Dermis blood vessel endothelial cell (primary cell): ENCODE measurements at places on chromosomes 16 and 17. TPM values are rescaled to one million over a fixed set of nuclear protein-coding genes. Genes with fewer than 3 reads are reported as not detected.

The PIMREG gene
- 7.8 and 62.4 TPM in 2 replicates for total RNA-seq

The CRYBA1 gene
- not detected in 2 replicates for total RNA-seq

The KRTAP16-1 gene
- 0.05 TPM in 1 of 2 replicates, not detected in the other for total RNA-seq

The DRC3 gene
- 1.5 and 2.5 TPM in 2 replicates for total RNA-seq

The GSG1L gene
- total RNA-seq = not detected in 2 replicates

The TMEM88 gene
- total RNA-seq = 50.9 and 111 TPM in 2 replicates

The CCDC154 gene
- 0.09 and 0.34 TPM in 2 replicates for total RNA-seq

The MYO1D gene
- total RNA-seq = 48.8 and 64.4 TPM in 2 replicates

- no peak for DNase-seq
These were observed 9.7 kb upstream of the PRSS22 start for GRCh38 chr16:2867661-2867986.

GRCh38 chr16:74045513-74045912 is 251.1 kb upstream of the PSMD7 start:
- no peak for DNase-seq

GRCh38 chr17:63993368-63993985 is 4.7 kb upstream of the PRR29 start:
- no peak for DNase-seq

DNA sequence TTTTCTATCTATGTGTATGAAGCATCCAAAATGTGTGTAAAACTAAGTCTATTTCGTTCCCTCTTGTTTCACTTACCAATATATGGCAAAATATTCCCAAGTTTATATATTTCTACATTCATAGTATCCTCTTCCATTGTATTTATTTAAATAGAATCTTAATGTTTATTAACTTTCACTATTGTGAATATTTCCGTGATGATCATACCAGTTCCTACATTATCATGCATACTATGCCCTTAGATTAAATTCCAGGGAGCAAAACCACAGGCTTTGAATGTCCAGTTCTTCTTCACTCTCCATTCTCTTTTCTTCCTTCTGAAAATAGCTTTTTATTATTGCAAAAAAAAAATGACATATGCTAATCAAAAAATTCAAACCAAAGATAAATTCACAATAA is 4.0 kb downstream of the MAP2K6 start:
- no peak for DNase-seq

DNA sequence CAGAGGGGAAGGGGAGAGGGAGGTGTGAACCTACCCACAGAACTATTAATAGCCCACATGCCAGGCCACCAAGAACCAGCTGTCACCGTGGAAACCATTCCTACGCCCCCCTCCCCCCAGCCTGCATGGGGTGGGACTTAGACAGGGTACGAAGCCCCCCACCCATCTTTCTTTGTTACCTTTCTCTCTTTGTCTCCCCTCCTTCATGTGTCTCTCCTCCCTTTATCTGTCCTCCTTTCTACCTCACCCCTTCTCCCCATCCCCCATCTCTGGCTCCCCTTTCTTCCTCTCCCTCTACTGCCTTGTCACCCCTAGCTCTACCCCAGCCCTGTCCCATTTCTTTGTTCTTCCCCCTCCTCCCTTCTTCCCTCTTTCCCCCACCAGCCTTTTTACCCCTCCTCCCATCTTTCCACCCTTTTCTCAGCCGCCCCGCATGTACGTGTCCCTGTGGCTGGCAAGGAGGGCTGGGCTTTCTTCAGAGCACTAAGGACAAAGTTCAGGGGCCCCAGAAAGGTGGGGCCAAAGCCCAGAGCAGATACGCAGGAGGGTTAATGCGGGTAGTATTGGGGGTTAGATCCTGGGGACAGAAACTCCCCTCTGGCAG is 8.0 kb downstream of the THRA start:
- no peak for DNase-seq

DNA sequence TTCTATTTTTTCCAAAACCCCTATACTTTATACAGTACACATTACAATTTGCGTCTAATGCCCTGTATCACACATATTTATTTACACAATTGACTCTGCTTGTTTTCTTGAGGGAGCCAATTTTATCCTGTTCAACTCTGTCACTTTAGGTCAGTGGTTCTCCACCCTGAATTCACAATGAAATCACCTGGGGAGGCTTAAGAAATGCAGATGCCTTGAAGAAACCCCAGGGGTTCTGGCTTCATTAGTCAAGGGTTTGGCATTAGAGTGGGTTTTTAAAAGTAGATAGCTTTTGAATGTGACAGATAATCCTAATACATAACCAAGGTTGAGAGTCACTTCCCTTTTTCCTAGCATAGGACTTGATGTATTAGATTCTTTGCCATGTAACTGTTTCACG is 398.6 kb upstream of the ERCC4 start:
- no peak for DNase-seq

- peak; percentile 85 for DNase-seq
These were observed 1.0 kb downstream of the WSB1 start for GRCh38 chr17:27294689-27295630.

DNA sequence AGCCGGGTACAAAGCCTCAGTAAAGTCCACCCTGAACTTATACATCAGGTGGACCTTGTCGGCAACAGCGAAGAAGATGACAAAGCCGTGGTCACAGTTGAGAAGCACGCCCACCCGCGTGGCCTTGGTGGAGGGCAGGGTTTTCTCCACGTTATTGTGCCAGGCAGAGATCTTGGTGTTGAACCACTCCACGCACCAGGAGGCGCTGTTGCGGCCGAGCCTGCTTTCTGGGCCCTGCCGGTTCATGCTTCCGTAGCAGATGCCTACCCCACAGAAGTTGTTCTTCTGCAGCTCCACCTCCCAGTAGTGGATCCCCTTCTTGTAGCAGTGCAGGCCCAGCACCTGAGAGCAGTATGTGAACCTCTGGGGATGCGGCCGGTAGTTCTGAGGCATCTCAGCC is 22.1 kb downstream of the TRIM25 start:
- DNase-seq = peak; percentile 60

DNA sequence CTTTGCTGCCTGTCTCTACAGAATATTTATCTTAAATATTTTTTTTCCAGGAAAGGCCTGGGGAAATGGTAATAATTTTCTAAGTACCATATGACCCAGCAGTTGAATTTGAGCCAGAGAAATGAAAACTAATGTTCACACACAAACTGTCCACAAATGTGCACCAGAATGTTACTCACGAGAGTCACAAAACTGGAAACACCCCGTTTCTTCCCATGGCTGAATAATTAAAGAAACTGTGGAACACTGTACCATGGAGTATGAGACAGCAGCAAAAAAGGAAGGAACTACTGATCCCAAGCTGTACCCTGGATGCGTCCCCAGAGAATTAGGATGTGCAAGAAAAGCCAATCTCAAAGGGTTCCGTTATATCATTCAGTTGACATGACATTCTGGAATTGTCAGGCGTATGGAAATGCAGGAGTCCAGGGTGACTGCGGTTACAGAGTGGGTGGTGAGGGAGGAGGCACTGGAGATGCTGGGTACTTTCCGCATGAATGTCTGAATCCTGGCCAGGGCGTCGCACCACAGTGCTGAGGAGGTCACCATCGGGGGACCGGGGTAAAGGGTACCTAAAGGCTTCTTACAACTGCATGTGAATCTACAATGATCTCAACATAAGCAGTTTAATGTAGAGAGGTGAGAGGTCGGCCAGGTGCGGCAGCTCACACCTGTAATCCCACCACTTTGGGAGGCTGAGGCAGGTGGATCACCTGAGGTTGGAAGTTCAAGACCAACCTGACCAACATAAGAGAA is 34.5 kb downstream of the USP22 start:
- no peak for DNase-seq

DNA sequence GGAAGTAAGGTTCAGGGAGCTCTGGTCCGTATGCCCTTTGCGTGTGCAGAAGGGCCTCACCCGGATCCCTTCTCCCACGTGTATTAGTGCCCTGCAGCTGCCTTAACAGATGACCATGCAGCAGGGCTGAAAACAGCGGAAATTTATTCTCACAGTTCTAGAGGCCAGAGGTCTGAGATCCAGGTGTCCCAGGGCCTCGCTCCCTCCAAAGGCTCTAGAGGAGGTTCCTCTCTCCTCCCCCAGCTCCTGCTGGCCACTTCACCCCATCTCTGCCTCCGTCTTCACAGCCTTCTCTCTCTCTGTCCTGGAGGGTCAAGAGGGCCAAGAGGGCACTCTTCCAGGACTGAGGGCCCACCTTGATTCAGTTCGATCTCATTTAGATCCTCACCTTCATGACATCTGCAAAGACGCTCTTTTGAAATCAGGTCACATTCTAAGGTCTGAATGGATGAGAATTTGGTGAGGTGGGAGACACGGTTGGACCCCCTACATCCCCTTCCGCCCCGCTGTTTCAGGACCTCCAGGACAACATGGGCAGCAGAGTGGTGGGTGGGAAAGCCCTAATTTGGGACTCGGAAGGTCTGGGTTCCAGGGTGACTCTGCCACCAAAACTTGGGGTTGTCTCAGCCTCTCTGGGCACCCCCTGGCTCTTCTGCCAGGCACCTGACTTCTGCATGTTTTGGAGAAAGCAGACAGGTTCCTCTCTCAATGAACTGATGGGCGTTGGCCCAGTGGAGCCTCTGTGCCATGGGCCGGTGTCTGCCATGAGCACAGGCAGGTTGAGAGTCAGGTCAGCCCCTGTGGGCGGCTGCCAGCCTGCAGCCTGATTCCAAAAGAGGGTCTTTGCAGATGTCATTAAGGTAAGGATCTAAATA is 361.2 kb downstream of the SEC14L1 start:
- no peak for DNase-seq

DNA sequence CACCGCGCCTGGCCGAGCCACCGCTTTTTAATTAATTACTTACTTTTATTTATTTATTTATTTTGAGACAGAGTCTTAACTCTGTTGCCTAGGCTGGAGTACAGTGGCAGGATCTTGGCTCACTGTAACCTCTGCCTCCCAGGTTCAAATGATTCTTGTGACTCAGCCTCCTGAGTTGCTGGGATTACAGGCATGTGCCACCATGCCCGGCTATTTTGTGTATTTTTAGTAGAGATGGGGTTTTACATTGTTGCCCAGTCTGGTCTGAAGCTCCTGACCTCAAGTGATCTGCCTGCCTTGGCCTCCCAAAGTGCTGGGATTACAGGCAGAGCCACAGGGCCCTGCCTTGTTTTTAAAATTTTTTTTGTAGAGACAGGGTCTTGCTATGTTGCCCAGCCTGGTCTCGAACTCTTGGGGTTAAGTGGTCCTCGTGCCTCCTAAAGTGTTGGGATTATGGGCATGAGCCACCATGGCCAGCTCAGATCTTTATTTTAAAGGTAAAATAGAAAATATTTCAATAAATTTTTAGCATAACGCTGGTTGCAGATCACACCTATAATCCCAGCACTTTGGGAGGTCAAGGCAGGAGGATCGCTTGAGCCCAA is 18.3 kb upstream of the NUDT16L1 start:
- no peak for DNase-seq

DNA sequence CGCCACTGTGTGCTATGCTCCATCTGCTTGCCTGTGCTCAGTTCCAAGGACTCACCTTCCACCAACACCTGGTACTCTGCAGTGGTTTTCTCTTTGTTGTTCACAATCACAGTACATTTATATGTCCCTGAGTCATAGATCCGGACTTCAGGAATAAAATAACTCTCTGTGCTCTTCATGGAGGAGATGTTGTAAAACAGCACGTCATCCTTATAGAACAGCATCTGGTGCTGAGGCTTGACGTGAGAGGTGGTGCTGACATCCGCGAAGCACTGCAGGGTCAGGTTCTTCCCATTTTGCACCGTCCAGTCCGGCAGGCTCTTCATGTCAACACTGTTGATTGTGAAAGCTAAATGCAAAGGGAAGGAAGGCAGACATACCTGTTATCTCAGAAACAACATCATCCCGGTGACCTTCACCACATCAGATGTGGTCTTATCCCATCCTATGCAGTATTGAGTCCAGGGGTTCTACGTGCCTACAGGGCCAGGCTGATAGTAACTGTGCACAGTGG is 12.8 kb downstream of the PECAM1 start:
- DNase-seq = peak; percentile 86

DNA sequence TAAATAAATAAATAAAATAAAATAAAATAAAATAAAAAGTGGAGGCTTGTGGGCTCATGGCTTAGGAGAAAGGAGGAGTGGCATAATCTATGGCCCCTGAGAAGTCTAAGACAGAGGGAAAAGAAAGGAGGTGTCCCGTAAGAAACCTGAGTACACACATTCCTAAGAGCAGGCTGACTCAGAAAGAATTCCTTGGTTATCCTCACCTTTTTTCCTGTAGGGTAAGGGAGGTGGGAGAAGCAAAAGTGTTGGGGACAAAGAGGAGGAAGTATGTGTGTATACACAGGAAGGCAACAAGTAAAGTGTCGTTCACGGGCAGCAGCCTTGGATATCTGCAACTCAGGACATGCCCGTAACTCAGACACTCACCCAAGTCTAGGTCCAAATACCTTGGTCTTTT is 29.3 kb downstream of the MARF1 start:
- DNase-seq = no peak

DNA sequence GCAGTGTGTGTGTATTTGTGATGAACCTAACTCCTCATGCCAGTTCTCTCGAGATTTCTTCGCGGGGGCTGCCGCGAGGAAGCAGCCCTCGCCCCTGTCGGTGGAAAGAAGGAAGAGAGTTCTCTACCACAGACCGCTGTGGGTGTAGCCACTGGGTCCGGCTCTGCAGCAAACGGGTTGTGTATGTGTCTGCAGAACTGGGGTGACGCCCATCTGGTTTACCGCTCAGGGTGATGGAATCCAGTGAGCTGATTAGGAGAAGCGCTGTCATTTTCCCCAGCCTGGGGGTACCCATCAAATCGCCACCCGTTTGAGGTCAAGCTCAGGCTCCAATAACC is 7.7 kb downstream of the CORO6 start:
- DNase-seq = no peak

DNA sequence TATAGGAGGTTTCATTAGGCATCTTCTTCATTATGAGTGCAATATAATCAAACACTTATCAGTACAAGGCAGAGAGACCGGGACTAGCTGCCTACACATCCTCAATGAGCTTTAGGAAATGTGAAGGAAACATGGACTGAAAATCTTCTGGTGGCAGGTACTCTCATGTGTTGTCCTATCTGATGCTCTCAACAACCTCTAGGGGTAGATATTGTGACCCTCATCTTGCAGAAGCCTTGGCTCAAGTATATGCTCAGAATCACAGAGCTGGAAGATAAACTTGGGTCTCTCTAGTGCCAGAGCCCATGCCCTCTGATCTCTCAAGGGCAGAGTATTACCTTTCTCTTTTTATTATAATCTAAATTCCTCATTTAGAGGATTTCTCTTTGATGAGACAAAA is 181.6 kb upstream of the C17orf78 start:
- no peak for DNase-seq

DNA sequence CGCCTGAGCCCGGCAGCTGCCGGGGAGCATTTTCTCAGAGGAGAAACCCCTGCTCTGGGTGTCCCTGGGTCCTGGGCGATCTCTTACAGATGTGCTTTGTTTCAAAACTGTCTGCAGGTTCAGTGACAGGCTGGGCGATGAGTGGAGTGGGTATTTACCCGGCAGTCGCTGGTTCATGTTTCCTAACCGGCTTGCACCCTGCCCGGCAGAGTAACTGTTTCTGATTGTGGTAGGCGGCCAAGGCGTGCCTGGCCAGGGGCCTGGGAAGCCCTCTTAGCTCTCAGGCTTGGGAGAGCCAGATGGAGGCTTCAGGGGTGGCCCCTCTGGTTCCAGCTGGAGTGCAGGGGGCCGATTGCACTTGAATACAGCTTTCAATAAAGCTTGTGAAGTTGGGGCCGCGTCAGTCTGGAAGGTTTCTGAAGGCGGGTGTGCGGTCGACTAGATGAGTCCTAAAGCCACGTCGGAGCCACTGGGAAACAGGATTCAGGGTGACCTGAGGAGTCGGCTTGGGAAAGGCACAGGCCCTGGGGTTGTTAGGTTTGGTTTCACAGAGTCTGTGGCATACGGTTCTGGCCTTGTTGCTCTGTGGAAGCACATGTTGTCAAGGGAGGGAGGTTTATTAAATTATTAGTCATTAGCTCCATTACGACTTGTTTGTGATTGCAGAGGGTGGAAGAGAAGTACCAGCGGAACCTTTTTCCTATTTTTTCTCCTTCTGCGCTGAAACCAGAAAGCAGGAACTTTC is 1.4 kb downstream of the BAIAP2 start:
- peak; percentile 56 for DNase-seq
